ENCODE measurements at places on chromosomes 6 and 20. TPM values are rescaled to one million over a fixed set of nuclear protein-coding genes. Genes with fewer than 3 reads are reported as not detected.

Gene BCAS1
- not detected for total RNA-seq

Gene FGD2
- total RNA-seq = not detected

Gene CRISP3
- not detected for total RNA-seq

Gene B3GALT4
- not detected for total RNA-seq

Gene SLC26A8
- not detected for total RNA-seq

Gene SLC17A4
- total RNA-seq = not detected

Gene SEL1L2
- total RNA-seq = not detected

Gene TNFRSF21
- 41.3 TPM for total RNA-seq

Gene PBOV1
- total RNA-seq = not detected

Gene PTCHD4
- total RNA-seq = 1.3 TPM

Gene ZFP57
- not detected for total RNA-seq

Gene DAAM2
- 1.3 TPM for total RNA-seq

Gene PNLDC1
- not detected for total RNA-seq

Gene FBXO5
- total RNA-seq = 103 TPM

Gene PXT1
- total RNA-seq = not detected

Gene STMND1
- not detected for total RNA-seq

Gene EPHA7
- total RNA-seq = not detected

Gene REM1
- not detected for total RNA-seq

Gene PKIB
- 4.2 TPM for total RNA-seq

Gene SLC35F1
- not detected for total RNA-seq

Gene MOXD1
- total RNA-seq = 207 TPM

Gene RSPO3
- total RNA-seq = 0.42 TPM

Gene MROH8
- 2.1 TPM for total RNA-seq

Gene CST4
- total RNA-seq = not detected

Gene SRSF12
- total RNA-seq = not detected

Gene GSTA1
- 0.30 TPM for total RNA-seq

Gene DHX16
- total RNA-seq = 64.8 TPM

Gene BPIFB1
- total RNA-seq = not detected

Gene EYA4
- 8.2 TPM for total RNA-seq

Gene PEX6
- 14.2 TPM for total RNA-seq

Gene PRRT1
- not detected for total RNA-seq

Gene CTAGE9
- not detected for total RNA-seq

Gene GABBR1
- 2.1 TPM for total RNA-seq

Gene ZNF133
- 23.8 TPM for total RNA-seq

Gene OR2H2
- total RNA-seq = not detected

Gene HDGFL1
- total RNA-seq = not detected

Gene TP53TG5
- not detected for total RNA-seq

Gene PKHD1
- 0.02 TPM for total RNA-seq

Gene TMEM244
- not detected for total RNA-seq

Gene CCDC170
- not detected for total RNA-seq

Gene TMEM74B
- 0.34 TPM for total RNA-seq

Gene PMEPA1
- total RNA-seq = 7.5 TPM

Gene MDC1
- 9.9 TPM for total RNA-seq

Gene CCND3
- 141 TPM for total RNA-seq

Gene BPIFB2
- total RNA-seq = not detected

Gene SULF2
- 104 TPM for total RNA-seq

Gene SIM1
- 6.0 TPM for total RNA-seq

Gene KHDC1L
- total RNA-seq = not detected

Gene ADAM33
- 0.15 TPM for total RNA-seq

Gene SLC17A3
- not detected for total RNA-seq
